ENCODE measurements at places on chromosomes 2 and 18.

GRCh38 chr2:224101820-224102630 lies 62.9 kb upstream of the SERPINE2 start:
- no peak for DNase-seq

GRCh38 chr2:175233135-175233719 lies 51.7 kb upstream of the ATP5MC3 start:
- no peak for DNase-seq

DNA sequence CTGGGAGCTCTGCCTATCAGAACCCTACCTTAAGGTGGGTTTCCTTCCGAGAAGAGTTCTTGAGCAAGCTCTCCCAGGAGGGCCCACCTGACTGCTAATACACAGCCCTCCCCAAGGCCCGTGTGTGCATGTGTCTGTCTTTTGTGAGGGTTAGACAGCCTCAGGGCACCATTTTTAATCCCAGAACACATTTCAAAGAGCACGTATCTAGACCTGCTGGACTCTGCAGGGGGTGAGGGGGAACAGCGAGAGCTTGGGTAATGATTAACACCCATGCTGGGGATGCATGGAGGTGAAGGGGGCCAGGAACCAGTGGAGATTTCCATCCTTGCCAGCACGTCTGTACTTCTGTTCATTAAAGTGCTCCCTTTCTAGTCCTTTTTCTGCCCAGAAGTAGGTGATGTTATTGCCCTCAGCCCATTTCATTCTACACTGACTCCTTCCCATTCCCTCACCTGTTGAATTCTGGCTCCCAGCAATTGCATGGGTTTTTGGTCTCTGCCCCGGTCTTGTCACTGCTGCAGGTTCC lies 6.5 kb downstream of the TMEM37 start:
- no peak for DNase-seq

- peak; percentile 36 for DNase-seq
These were observed 382.3 kb upstream of the CRIM1 start for GRCh38 chr2:35973132-35973736.

GRCh38 chr2:117127680-117128079 lies 686.8 kb upstream of the DDX18 start:
- DNase-seq, result no peak

DNA sequence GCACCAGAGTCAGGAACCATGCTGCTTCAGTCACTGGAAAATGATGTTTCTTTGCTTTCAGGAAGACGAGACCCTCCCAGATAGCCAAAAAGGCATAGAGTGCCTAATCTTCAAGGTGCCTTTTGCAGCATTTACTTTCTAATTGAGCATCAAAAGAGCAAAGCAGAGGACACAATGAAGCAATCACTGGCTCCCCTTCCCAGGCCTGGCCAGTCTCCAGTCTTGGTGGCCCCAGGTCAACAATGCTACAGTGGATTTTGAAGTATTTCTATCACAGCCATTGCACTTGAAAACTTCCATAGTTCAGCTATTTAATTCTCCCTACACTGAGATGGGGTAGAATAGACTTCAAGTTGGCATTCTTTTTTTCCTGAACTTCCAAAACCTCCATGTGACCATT lies 15.4 kb downstream of the ZBTB7C start:
- no peak for DNase-seq

- peak; percentile 80 for DNase-seq
These were observed 133.3 kb upstream of the MEX3C start for GRCh38 chr18:51330739-51331138.

DNA sequence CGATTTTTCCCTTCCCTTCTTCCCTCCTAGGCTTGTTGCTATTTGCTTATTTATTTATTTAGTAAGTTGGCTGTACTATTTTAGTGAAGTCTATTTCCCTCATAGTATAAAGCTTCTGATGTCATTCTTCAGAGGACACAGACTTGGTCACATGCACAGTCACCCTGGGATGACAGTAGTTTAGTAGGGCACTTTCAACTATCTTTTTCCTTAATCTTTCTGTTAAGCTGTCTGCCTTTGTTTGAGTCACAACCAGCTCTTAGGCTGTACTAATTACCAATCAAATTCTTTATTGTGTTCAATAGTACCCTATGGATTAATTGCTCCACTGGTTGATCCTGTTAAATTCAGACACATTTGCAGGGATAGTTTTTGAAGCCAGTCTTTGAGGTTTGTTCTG lies 26.9 kb upstream of the RAB31 start:
- DNase-seq, result no peak
